ENCODE measurements at places on chromosomes 11 and 22.

GRCh38 chr22:19635644-19636043 is 78.7 kb upstream of the SEPTIN5 start:
- DNase-seq, result no peak

DNA sequence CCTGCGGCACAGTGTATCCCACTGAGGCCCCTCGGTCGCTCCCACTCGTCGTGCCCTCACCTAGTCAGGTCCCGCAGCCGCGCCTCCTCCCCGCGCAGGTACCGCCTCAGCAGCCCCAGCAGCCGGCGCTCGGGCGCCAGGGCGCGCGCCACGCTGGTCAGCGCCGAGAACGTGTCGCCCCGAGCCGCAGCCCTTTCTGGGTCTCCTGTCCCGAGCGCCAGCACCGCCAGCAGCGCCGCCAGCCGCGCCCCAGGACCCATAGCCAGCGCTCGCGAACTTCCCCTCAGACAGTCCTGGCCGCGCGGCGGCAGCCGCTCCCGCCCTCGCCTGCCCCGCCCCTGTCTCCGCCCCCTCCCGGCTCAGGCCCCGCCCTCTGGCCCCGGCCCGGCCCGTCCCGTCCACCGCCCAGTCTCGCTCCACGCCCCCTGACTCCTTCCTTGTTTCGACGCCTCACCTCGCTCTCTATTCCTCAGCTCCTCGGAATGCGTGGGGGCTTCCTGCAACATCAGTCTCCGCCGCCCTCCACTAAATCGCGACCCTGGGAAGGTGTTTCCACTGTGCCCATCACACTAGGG is at the start of gene P4HA3:
Gene P4HA3 (minus strand): TSS at position 289 of the 575 bp plus-strand sequence. CDS start 29 bp downstream, at position 260.
- peak; percentile 5 for DNase-seq

GRCh38 chr11:47916361-47916841 is 64.0 kb upstream of the PTPRJ start:
- DNase-seq, result no peak

DNA sequence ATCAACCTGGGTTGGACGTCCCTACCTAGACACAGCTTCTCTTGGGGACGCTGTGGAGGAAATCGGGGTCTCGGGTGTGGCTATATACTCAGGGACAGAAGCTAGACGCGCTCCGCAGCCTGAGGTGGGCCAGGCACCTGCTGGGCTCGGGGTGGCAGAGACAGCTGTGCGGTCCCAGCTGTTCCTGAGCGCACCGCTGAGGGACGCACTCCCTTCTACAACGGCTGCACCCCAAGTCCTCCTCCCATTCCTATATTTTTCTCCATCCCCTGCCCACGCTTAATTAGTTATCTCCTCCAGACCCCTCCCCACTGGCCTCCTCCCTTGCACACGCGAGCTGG is 188 bp upstream of the MTNR1B start:
- no peak for DNase-seq

- no peak for DNase-seq
Measured at GRCh38 chr22:50157709-50158375, 12.7 kb upstream of the PANX2 start.

- no peak for DNase-seq
Measured at GRCh38 chr11:92505689-92506088, 281.1 kb downstream of the FAT3 start.

DNA sequence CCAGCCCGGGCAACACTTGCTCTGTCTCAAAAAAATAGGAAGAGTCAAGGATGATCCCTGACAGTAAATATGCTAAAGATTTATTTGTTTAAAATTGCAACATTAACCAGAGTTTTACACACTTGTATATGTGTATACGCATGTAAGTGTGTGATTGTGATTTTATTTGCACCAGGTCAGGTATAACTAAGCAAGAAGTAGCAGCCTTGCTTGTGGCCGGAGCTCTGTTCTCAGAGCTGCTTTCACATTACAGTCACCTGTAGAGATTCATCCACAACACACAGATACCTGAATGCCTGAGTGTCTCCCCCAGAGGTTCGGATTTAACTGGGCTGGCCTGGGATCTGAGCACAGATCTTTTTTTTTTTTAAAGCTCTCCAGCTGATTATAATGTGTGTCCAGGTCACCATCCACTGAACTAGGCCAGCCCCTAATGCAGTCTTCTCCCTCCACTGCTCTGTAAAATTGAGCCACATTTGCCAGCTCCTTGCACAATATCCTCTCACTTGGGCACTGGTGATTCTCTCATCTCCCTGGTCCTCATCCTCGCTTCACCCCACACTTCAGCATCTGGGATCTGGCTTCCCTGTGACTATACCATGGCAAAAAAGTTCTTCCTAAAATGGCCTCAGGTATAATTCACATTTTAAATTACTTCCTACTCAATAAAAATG is 48.3 kb downstream of the LIF start:
- no peak for DNase-seq

DNA sequence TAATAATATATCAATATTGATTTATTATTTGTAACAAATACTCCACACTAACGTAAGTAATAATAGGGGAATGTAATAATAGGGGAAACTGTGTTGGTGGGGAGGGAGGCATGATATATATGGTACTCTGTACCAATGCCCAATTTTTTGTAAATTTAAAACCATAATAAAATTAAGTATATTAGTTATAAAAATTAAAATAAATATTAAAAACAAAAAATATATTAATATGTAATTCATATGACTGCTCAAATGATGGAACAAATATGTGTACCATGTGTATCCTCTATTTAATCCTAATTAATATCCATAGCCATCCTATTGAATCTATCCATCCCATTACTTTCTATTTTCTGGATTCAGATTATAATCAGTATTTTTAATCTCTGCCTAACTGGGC is 578.0 kb downstream of the KCNA4 start:
- DNase-seq, result no peak

- no peak for DNase-seq
Measured at GRCh38 chr11:78170874-78171549, 17.4 kb downstream of the KCTD21 start.

DNA sequence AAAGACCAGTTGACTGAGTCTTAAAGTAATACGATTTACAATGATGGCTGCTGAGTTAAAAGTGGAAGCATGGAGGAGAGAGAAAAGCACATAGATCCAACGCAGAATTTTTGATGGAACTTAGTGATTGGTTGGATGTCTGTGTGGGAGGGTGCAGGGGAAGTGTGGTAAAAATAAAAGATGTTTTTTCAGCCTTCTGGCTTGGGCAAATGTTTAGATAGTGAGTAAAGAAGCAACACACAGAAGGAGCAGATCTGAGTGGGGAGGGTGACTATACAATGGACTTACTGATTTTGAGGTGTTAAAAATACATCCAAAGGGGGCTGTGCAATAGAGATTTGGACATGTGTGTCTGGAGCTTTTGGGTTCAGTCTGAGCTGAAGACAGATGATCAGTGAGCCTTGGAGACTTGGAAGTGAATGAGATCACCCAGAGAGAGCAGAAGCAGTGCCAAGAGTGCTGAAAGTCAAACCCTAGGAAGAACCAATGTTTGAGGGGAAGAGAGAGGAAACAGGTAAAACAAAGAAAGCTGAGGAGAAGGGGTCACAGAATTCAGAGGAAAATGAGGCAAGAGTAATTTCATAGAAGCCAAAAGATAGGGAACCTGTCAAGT is 8.6 kb downstream of the GRIA4 start:
- DNase-seq, result no peak

DNA sequence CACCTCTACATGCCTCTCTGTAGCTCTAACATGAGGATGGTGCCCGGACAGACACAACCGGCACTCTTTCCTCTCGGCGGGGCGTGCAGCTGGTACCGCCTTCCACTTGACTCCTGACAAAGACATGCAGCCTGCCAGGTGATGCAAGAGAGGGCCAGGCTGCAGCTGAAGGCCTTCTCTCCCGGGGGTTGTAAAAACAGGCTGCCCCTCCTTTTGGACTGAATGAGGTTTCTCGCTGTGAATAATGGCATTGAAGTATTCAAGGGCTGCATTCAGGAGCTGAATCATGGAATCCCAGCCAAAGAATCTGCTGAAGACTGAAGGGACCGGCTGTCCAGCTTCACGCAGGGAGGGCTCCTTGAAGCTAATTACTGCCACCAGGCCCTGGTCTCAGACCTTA is 110.9 kb downstream of the GALNT18 start:
- no peak for DNase-seq

DNA sequence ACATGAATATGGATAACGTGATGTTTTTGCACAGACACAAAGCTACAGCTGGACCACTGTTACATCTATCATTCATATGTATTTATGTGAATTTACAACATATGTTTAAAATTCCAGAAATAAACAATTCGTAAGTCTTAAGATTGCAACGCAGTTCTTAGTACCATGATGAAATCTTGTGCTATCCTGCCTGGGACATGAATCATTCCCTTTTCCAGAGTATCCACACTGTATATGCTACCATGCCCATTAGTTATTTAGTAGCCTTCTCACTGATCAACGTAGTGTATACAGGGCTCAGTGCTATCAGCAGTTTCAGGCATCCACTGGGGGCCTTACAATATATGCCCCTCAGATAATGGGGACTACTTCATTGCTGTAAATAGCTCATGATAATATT is 4.3 kb downstream of the ATL3 start:
- DNase-seq, result no peak

GRCh38 chr11:77660947-77661346 is 23.4 kb upstream of the CLNS1A start:
- no peak for DNase-seq

- DNase-seq, result no peak
Measured at GRCh38 chr11:64092111-64092760, 56.5 kb downstream of the FLRT1 start.

DNA sequence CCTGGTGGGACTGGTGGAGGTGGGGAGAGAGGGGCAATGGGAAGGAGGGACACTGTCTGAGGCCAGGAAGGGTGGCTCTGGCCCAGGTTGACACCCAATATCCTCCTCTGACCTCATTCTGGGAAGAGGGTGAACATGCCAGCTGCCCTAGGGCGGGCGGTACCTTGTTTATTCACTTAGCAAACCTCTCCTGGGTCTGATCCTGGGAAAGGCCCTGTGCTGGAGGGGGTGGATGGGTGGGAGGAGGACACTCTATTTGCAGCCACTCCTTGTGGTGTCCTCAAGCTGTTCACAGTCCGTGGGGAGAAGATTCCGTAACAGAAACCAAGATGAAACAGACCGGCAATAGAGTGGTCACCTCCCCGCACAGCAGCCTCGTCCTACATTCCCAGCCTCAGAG is 49.7 kb upstream of the EIF3D start:
- no peak for DNase-seq

GRCh38 chr11:128451652-128452470 is 135.5 kb downstream of the ETS1 start:
- no peak for DNase-seq

DNA sequence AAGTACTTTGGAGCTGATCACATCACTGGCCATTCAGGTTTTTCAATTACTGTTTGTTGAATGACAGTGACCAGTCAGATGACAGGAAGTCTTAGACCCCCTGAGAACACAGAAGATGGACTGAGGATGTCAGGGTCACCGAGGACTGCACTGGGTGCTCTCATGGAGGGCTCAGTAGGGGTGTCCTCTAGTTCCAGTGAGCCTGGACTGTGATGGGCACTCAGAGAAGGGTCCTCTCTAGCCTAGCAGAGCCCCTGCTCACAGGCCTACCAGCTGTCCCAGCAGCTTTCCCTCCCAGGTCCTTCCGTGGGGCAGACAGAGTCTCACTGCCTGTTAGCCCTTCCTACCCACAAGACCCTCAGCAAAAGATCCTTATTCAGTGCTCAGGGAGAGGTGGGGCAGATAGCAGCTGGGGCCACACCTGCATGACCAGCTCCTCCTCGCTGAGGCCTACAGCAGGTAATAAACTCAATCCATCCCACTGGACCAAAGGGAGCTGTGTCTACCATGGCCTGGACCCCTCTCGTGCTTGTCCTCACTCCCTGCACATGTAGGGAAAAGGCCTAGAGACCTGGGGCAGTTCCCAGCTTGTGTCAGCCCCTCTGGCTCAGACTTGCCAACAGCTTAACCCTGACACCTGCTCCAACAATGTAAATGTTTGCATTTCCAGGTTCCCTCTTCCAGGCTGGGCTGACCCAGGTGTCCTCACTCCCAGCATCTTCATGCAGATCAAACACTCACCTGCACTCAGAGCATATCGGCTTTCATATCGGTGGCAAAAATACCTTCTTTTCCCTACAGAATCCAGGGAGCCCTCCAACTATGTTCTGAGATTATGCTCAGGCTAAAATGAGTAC is 25.2 kb upstream of the VPREB1 start:
- no peak for DNase-seq

DNA sequence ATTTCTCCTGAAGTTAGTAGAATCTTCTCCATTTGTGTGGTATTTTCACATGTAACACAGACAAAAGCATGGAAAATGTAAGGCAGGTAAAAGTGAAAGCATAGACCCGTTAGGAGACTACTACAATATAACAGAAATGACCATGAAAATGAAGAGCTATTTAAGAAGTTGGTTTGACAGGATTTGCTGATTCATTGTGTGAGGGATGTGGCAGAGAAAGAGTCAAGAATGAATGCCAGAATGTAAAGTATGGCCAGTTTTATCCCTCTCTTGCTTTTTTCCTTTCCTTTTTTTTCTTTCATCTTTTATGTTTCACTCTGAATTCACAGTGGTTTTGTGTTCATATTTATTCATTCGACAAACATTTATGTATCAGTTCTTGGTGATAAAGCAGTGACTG is 115.9 kb downstream of the ARFGAP2 start:
- DNase-seq, result no peak

GRCh38 chr11:1896923-1897322 is 5.2 kb upstream of the PRR33 start:
- DNase-seq, result no peak

DNA sequence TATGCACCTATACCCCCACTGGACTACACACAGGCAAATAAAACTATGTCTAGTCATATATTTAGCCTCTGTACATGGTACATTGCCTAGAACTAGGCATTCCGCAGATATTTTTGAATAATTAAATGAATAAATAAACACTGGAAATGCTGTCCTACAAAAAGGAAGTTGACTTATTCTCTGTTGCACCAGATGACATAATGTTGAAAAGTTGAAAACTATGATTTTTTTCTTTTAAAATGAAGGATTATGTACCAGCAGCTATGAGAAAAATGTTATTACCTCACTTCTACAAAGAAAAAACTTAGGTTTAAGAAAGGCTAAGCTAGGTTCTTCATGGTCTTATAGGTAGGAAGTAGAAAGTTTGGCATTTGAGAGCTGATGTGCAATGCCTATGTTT is 856.6 kb downstream of the METTL15 start:
- DNase-seq, result no peak

DNA sequence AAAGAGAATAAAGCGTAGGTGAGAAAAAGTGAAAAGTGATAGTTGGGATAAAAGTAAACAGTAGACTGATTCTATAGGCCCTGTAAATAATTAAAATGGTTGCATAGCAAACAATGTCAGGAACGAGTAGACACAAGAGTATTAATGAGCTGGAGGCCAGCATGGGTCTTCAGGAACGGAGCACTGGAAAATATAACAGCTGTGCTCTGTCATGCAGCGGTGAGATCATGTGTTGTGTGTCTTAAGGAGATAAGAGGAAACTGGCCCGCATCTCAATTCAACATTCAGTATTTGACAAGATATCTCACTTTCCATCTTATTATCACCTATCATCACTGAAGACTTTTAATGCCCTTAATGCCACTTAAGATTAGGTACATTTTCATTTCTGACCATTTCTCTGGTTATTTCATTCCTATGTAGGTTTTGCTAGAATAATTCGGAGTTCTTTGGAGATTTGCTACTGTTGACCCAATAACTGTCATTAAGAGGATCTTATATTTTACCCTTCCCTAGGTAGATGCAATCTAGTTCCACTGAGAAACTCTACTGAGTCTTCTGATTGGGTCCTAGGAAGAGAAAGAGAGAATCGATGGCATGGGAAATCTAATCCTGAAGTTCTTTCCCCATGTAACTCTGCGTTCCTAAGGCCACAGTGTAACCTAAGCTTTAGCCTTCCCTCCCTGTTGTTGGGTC is 35.5 kb upstream of the VWA5A start:
- DNase-seq, result no peak

- no peak for DNase-seq
Measured at GRCh38 chr22:49786976-49787706, 40.5 kb downstream of the BRD1 start.

Measured in stimulated activated CD8-positive, alpha-beta memory T cell treated with anti-CD3 and anti-CD28 coated beads, Interleukin-7, amount 100 ng/mL, for 1 hour (primary cell).